MM.1S (cell line): ENCODE measurements at places on chromosomes 2 and 18.
A peak's percentile ranks its signal among the peaks of the same experiment; 100 is the strongest.

DNA sequence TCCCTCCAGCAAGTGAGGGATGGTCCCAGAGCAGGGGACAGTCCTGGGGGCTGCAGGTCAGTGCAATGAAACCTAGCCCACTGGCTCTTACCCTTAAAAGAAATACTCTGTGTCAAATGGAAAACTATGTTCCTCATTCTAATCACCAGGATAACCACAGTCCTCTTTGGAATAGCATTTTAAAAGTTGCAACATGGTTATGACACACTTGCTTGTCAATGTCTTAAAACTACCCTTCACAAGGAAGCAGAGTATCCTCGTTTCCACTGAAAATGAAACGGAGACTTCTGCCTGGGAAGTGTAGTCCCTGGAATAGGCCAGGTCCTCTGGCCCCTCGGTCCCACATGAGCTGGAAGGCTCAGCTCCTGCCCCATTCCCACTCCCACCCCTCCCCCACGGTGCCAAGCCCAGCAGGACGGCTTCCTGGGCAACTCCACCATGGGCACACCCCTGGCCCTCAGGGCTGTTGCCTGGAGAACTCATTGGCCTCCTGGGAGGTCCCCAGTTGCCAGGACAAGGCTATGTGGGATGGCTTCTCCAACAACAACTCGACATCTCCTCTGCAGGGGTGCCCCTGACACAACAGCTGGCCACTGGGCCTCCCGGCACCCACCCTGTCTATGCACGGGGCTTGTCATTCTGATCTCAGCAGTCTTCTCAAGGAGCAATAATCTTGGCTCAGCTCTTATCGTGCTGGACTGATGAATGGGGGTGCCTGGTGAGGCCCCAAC, 38.3 kb upstream of the ST3GAL5 start:
- no peaks in the 10 kb centered on the region for H3K36me3 ChIP-seq
- DNase-seq: no peak
- H3K4me3 ChIP-seq: no peak overlapping the region
- no peaks in the 10 kb centered on the region for H3K27me3 ChIP-seq
- peaks cover 10% of the 10 kb centered on the region for H3K4me1 ChIP-seq

- H3K27me3 ChIP-seq: no peaks in the 10 kb centered on the region
- H3K4me3 ChIP-seq: no peak overlapping the region
- no peaks in the 10 kb centered on the region for H3K36me3 ChIP-seq
- H3K4me1 ChIP-seq: no peaks in the 10 kb centered on the region
These were observed 142.3 kb upstream of the CDH7 start for GRCh38 chr18:65608471-65608870.

GRCh38 chr2:123144082-123144481, 881.0 kb upstream of the CNTNAP5 start:
- no peaks in the 10 kb centered on the region for H3K27me3 ChIP-seq

GRCh38 chr2:201680743-201681142, 17.7 kb downstream of the MPP4 start:
- H3K27ac ChIP-seq: no peak overlapping the region
- no peaks in the 10 kb centered on the region for H3K27me3 ChIP-seq
- DNase-seq: no peak
- no peak overlapping the region for H3K4me3 ChIP-seq
- no peaks in the 10 kb centered on the region for H3K36me3 ChIP-seq
- no peaks in the 10 kb centered on the region for H3K4me1 ChIP-seq

- no peaks in the 10 kb centered on the region for H3K4me1 ChIP-seq
- no peak for DNase-seq
- no peak overlapping the region for H3K27ac ChIP-seq
- H3K36me3 ChIP-seq: no peaks in the 10 kb centered on the region
- no peak overlapping the region for H3K4me3 ChIP-seq
These were observed 126.7 kb downstream of the GALNT14 start for GRCh38 chr2:31011587-31011986.

GRCh38 chr2:196195302-196195701, 23.9 kb upstream of the STK17B start:
- H3K36me3 ChIP-seq: no peaks in the 10 kb centered on the region
- no peaks in the 10 kb centered on the region for H3K27me3 ChIP-seq
- DNase-seq: no peak
- H3K4me3 ChIP-seq: no peak overlapping the region
- H3K27ac ChIP-seq: no peak overlapping the region

- DNase-seq: no peak
These were observed 243.1 kb downstream of the ADCYAP1 start for GRCh38 chr18:1147730-1148129.

GRCh38 chr2:201574766-201575165, 68.5 kb downstream of the TMEM237 start:
- DNase-seq: no peak
- no peaks in the 10 kb centered on the region for H3K36me3 ChIP-seq
- peaks cover 14% of the 10 kb centered on the region; the same call in 1 of the 2 replicates for H3K27me3 ChIP-seq
- H3K27ac ChIP-seq: no peak overlapping the region

DNA sequence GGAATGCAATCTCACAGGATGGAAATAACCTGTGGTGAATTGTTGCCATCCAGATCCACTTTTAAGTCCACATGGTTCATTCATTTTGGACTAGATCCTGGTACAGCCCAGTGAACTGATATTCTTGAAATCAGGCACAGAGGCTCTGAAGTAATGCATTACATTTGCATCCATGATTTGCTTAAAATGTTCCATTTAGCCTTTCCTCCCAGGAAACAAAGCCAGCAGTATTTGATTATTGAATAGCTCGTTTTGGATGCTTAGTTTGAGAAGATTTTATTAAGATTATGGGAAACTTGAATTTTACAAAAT, 995.8 kb upstream of the CDH2 start:
- DNase-seq: no peak
- no peaks in the 10 kb centered on the region for H3K4me1 ChIP-seq
- no peaks in the 10 kb centered on the region for H3K27me3 ChIP-seq
- no peak overlapping the region for H3K27ac ChIP-seq

GRCh38 chr2:80378-80777, 34.1 kb upstream of the FAM110C start:
- no peaks in the 10 kb centered on the region for H3K4me1 ChIP-seq
- no peak overlapping the region for H3K4me3 ChIP-seq
- H3K27ac ChIP-seq: no peak overlapping the region
- no peaks in the 10 kb centered on the region for H3K27me3 ChIP-seq
- no peak for DNase-seq

- H3K27me3 ChIP-seq: no peaks in the 10 kb centered on the region
- H3K4me1 ChIP-seq: peaks cover 24% of the 10 kb centered on the region
- H3K27ac ChIP-seq: peak overlapping the region; percentile 61; the same call in 1 of the 2 replicates
- DNase-seq: peak; percentile 74
- no peaks in the 10 kb centered on the region for H3K36me3 ChIP-seq
These were observed 166.5 kb upstream of the ALPP start for GRCh38 chr2:232211743-232212686.

DNA sequence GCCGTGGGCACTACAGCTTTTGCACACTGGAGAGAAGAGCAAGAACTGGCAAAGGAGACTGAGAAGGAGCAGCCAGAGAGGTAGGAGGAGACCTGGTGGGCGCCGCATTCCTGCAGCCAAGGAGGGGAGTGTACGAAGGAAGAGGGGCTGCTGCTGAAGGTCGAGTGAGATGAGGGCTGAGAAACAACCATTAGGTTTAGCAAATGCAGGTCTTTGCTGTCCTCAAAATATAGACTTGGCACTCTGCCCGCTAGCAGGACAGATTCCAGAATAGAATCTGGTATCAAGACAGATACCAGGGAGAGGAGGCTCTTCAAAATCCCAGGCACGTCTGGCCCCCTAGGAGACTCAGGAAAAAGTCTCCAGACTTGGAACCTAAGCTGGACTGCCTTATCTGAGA, 83.0 kb downstream of the TGOLN2 start:
- no peak for DNase-seq
- H3K36me3 ChIP-seq: no peaks in the 10 kb centered on the region
- no peak overlapping the region for H3K27ac ChIP-seq
- H3K27me3 ChIP-seq: no peaks in the 10 kb centered on the region
- no peaks in the 10 kb centered on the region for H3K4me1 ChIP-seq

DNA sequence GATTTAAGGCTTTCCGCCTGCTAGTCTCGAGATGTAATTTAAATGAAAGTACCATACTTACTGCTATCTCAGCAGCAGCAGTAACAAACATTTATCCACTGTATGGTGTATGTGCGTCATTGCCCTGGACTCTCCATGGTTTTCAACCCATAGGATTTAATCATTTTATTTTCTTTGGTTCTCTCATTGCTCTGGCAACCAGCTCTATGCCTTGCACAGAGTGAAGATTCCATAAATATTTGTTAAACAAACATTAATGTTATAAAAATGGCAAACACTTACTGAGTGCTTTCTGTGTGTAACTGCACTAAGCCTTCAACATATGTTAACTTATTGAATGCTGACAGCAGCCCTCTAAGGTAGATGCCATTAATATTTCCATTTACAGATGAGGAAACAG, 1.3 kb upstream of the LMAN1 start:
- H3K27ac ChIP-seq: no peak overlapping the region
- peaks cover under 1% of the 10 kb centered on the region; the same call in 1 of the 2 replicates for H3K36me3 ChIP-seq
- no peak for DNase-seq
- no peak overlapping the region for H3K4me3 ChIP-seq

DNA sequence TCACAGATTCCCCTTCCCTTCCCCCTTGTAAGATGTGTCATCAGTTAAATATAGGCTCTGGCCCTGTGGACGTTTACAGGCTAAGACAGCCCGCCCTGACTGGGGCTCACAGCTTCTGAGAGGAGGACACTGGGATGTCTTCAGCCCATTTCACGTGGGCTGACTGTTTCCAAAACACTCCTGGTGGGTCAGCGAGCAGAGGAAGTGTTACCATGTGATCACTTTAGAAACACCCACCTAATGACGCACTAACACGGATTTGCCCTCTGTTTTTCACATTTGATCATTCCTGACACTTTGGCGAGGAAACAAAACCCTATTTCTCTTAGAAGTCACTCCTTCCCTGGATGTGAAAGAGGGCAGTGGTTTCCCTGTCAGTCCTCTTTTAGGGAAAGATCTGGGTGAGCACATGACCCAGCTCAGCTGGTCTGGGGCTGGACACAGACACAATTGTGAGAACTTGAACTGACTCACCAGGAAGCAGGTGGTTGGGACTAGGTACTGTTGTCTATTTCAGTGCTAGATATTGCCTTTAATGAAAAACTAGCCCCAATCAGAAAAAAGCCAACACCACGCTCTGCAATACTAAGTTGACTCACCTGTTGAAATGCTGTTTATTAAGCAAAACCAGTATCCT, 38.8 kb downstream of the BMP10 start:
- H3K4me1 ChIP-seq: peaks cover 63% of the 10 kb centered on the region
- peak overlapping the region; percentile 92 for H3K27ac ChIP-seq
- H3K4me3 ChIP-seq: peak overlapping the region; percentile 15; the same call in 1 of the 2 replicates
- H3K36me3 ChIP-seq: no peaks in the 10 kb centered on the region
- DNase-seq: peak; percentile 76

- no peaks in the 10 kb centered on the region for H3K36me3 ChIP-seq
- H3K27me3 ChIP-seq: no peaks in the 10 kb centered on the region
- H3K4me1 ChIP-seq: 0 out of 2 replicates have a peak, but pooled peaks cover 5% of the 10 kb centered on the region
- H3K27ac ChIP-seq: no peak overlapping the region
- no peak for DNase-seq
These were observed 77.3 kb downstream of the CLIP4 start for GRCh38 chr2:29192526-29192925.

GRCh38 chr2:212269005-212269404, 269.6 kb downstream of the ERBB4 start:
- no peaks in the 10 kb centered on the region for H3K4me1 ChIP-seq
- no peak for DNase-seq

- H3K4me3 ChIP-seq: no peak overlapping the region
- no peaks in the 10 kb centered on the region for H3K27me3 ChIP-seq
- DNase-seq: no peak
These were observed 369.8 kb downstream of the DPP10 start for GRCh38 chr2:114812261-114812660.

DNA sequence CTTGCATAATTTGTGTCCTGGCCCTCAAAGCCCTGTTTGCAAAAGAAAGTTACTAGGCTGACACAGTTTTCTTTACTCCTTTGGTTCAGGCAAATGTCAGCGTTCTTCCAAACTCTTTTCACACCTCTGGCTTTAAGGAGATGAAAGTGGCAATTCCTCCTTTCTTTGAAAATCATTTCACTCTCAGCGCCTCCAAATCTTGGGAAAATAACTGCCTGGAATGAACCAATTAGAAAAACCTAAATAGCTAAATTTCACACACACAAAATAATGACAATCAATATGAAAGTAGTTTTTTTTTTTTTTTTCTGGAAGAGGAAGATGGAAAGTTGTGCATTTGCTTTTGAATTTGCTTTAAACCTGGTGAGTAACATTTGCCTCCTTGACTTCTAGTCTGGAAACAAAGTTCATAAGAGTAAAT, 1.7 kb downstream of the MEIS1 start:
- peak; percentile 9 for DNase-seq
- H3K27ac ChIP-seq: peak overlapping the region; percentile 90
- peak overlapping the region; percentile 82 for H3K4me3 ChIP-seq
- no peaks in the 10 kb centered on the region for H3K4me1 ChIP-seq
- H3K27me3 ChIP-seq: no peaks in the 10 kb centered on the region

GRCh38 chr2:165087933-165088901, 115.6 kb downstream of the SCN3A start:
- H3K27ac ChIP-seq: no peak overlapping the region
- no peaks in the 10 kb centered on the region for H3K36me3 ChIP-seq
- no peak overlapping the region for H3K4me3 ChIP-seq
- no peaks in the 10 kb centered on the region for H3K27me3 ChIP-seq
- H3K4me1 ChIP-seq: peaks cover 11% of the 10 kb centered on the region

DNA sequence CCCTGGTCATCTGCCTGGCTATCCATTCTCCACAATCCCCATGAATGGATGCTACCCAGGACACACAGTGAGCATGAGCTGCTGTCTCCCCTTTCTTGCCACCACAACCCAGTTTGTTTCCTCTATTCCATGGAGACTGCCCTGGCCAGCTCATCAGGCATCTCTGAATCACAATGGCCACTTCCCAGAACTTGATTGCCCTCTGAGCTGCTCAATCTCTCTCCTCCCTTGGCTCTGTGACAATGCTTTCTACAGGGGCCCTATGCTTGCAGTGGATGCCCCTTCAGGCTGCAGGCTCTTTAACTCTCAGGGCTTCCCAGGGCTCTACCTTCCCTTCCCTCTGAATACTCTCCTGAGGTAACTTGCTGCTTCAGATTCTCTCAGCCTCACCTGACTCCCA, 14.4 kb upstream of the SLC4A5 start:
- no peaks in the 10 kb centered on the region for H3K36me3 ChIP-seq
- no peaks in the 10 kb centered on the region for H3K27me3 ChIP-seq
- H3K27ac ChIP-seq: no peak overlapping the region
- DNase-seq: no peak
- no peaks in the 10 kb centered on the region for H3K4me1 ChIP-seq

- H3K27me3 ChIP-seq: no peaks in the 10 kb centered on the region
- no peak for DNase-seq
- H3K4me3 ChIP-seq: no peak overlapping the region
- H3K27ac ChIP-seq: no peak overlapping the region
- H3K4me1 ChIP-seq: 0 out of 2 replicates have a peak, but pooled peaks cover 3% of the 10 kb centered on the region
These were observed 57.6 kb upstream of the IL1RL1 start for GRCh38 chr2:102253753-102254150.

DNA sequence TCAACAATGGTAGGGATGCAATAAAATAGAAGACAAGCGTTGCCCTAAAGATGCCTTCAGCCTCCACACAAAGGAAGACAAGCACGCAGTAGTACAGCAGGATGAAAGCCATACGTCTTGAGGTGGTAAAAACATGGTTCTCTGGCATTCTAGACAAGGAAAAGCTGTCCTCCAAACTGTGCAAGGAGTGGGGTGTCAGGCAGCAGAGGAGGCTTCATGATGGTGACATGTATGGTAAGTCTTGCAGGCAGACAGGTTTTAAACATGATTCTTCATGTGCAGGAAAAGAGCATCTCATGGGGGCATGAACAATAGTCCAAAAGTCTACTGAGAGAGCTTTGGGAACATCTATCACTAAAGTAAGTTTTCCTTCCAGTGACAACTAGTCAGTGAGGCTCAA, 241.8 kb downstream of the STK39 start:
- no peak for DNase-seq
- H3K27ac ChIP-seq: no peak overlapping the region
- H3K4me1 ChIP-seq: peaks cover 12% of the 10 kb centered on the region
- H3K4me3 ChIP-seq: no peak overlapping the region
- no peaks in the 10 kb centered on the region for H3K36me3 ChIP-seq
- H3K27me3 ChIP-seq: no peaks in the 10 kb centered on the region
